ENCODE measurements at places on chromosomes 13 and 19.

DNA sequence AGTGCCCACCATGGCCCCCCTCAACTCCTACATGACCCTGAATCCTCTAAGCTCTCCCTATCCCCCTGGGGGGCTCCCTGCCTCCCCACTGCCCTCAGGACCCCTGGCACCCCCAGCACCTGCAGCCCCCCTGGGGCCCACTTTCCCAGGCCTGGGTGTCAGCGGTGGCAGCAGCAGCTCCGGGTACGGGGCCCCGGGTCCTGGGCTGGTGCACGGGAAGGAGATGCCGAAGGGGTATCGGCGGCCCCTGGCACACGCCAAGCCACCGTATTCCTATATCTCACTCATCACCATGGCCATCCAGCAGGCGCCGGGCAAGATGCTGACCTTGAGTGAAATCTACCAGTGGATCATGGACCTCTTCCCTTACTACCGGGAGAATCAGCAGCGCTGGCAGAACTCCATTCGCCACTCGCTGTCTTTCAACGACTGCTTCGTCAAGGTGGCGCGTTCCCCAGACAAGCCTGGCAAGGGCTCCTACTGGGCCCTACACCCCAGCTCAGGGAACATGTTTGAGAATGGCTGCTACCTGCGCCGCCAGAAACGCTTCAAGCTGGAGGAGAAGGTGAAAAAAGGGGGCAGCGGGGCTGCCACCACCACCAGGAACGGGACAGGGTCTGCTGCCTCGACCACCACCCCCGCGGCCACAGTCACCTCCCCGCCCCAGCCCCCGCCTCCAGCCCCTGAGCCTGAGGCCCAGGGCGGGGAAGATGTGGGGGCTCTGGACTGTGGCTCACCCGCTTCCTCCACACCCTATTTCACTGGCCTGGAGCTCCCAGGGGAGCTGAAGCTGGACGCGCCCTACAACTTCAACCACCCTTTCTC is 8.2 kb downstream of the FOXA3 start:
- no peak for DNase-seq

DNA sequence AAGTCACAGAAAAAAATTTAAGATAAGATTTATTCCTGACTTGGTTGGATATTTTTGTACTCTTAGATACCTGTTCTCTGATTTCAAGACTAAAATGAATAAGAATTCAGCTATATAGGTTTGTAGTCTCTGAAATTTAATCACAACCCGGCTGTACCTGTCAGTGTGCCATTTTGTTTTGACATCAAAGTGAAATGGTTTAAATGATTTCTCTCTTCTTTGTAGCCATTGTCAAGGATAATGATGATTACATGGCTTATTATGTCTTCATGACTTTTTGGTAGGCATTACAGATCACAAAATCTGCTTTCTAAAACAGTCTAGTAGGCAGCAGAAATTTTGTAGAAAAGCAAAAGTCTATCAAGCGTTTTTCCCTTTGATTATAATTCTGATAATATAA is 72.5 kb downstream of the PCDH17 start:
- no peak for DNase-seq

DNA sequence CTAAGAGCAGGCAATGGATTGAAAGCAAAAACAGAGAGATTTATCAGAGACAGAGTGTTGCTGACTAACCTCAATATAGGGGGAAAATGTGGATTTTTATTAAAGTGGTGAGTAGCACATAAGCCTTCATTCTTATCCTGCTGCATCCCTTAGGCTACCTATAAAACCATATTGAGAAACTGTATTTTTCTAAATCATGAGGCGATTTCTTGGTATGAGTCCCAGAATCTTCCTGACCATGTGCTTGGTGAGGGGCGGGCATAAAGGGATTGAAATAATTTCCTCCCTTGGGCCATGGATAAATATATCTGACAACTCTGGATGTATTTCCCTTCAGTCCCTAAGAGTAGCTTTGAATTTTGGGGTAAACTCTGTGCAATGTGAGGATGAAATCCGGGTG is 72.8 kb downstream of the EFNB2 start:
- DNase-seq = no peak

DNA sequence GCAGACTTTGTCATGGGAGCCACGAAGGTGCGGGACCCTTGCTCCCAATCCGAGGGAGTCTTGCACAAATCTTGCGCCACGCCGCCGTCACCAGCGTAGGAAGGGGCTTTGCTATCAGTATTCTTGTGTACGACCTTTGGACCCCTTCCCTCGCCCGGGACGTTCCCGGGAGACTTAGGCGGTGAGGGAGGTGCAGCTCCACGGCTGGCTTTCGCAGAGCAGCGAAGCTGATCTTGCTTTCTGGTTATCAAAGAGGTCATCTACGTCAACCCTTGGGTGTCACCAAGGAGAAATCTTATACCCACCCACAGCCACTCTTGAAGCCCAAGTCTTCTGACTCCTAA is 583 bp downstream of the TECR start:
- no peak for DNase-seq

- DNase-seq = no peak
These were observed 30.1 kb downstream of the EPS15L1 start for GRCh38 chr19:16441661-16442162.

DNA sequence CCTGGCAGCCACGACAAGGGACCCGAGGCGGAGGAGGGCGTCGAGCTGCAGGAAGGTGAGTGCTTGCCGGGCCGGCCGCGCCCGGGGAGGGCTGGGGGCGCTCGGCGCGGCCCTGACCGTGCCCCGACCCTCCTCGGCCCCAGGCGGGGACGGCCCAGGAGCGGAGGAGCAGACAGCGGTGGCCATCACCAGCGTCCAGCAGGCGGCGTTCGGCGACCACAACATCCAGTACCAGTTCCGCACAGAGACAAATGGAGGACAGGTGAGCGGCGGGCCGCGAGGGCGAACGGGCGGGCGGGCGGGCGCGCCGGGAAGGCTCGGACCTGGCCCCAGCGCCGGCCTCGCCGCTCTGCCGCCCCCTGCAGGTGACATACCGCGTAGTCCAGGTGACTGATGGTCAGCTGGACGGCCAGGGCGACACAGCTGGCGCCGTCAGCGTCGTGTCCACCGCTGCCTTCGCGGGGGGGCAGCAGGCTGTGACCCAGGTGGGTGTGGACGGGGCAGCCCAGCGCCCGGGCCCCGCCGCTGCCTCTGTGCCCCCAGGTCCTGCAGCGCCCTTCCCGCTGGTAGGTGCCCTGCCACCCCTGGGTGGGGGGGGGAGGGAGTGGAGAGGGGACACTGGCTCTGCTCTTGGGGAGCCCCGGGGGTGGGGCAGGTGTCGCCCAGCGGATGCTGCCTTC is 816 bp downstream of the USF2 start:
- DNase-seq = no peak

GRCh38 chr13:113425941-113426590 is 27.2 kb downstream of the ADPRHL1 start:
- DNase-seq = no peak

- DNase-seq = no peak
These were observed 14.1 kb upstream of the CEACAM6 start for GRCh38 chr19:41741244-41741554.

- DNase-seq = no peak
These were observed 16.2 kb downstream of the ZNF331 start for GRCh38 chr19:53553865-53554791.

DNA sequence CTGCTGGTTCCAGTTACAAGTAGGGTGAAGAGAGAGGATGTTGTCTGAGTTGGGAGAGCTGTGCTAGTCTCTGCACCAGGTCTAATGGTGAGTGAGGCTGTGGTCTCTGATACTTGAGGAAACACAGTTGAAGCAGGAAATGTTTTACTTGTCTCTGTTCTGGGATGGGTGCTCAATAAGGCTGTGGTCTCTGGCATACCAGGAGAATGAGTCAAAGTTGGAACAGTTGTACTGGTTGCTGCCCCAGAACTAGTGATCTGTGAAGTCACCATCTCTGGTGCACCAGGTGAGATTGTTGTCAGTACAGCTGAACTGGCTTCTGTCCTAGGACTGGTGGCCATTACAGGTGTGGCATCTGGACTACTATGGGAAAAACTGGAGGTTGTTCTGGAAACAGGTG is 74.7 kb downstream of the MUC16 start:
- no peak for DNase-seq

GRCh38 chr19:17005000-17005399 is 21.6 kb downstream of the CPAMD8 start:
- no peak for DNase-seq

- no peak for DNase-seq
These were observed 1.2 kb upstream of the DPY19L3 start for GRCh38 chr19:32404213-32404932.

DNA sequence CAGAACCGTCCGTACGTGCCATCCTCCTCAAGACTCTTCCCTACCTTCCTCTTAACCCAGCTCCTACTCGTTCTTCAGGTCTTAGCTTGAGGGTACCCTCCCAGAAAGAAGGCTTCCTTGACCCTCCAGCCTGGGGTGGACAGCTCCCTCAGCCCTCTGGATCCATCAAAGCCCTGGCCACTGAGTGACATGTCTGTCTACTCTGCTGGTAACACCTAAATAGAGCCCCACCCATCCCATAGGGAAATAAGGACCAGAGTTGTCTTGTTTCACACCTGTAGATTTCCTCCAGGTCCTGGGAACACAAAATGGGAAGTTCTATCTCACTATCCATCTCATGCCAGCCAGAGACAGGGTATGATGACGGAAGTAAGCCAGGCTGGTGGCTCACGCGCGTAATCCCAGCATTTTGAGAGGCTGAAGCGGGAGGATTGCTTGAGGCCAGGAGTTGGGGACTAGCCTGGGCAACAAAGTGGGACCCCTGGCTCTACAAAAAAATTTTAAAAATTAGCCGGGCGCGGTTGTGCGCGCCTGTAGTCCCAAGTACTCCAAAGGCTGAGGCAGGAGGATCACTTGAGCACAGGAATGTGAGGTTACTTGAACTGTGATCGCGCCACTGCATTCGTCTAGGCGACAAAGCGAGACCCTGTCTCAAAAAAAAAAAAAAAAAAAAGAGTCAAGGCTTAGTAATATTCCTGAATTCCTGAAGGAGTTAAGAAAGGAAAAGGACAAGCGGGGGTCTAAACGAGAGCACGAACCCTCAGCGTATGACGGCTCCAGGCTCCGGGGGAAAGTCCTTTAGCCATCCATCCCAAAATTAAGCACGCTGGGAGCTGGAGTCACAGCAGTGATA is 566 bp upstream of the CCDC97 start:
- no peak for DNase-seq

GRCh38 chr13:32141462-32141861 is 109.9 kb downstream of the FRY start:
- no peak for DNase-seq

GRCh38 chr19:29966588-29967249 is 24.7 kb downstream of the URI1 start:
- DNase-seq = no peak

DNA sequence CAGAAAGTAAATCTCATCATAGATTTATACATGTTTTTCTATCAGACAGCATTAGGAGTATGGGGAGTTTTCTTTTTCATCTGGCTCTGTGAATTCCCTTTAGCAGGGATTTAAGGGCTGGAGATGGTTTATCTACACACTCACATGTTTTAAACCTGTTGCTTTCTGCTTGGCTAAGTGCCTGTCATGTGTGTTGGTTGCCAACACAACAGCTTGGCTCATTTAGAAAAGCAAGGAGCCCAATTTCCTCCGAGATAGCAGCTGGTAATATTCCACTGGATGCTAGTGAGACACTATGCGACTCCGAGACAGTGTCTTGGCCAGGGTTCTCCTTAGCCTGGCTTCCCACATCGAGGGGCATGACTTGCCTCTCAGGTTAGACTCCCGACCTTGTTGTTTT is 83.3 kb downstream of the KLF5 start:
- no peak for DNase-seq

DNA sequence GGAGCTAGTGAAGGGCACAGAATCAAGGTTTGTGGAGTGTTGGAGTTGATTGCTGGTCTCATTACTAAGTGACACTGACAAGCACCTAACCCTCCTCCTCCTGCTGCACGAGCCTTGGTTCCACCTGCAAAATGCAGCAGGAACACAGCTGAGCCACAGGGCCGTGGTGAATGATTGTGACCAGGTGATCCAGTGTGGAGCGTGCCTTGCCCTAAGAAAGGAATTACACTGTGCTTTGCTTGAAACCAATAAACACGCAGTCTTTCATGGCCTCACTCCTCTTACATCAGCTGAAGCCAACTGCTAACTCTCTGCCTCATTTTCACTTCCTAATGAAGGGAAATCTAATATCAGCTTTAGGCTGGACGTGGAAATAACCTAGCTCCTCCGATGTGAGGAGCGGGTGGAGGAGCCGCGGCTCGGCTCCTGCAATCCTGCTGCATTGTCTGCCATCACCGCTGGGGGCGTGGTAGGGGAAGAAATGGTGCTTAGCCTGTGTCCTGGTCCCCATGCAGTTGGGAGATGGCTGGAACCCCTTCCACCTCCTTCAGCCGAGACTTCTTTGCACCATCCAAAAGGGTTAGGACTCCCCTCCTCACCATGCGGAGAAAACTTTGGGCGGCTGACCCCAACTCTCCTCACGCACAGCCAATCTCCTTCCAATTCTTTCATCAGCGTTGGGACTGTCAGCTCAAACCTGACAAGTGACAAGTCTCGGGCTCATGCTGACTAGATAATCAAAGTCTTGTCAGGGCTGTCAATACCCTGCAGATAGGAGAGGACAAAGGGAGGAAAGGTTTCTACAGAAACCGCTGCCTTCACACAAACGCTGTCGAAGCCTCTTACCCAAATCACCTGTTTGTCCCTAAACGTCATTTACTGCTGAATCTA is 427.9 kb downstream of the ZNF536 start:
- DNase-seq = no peak

DNA sequence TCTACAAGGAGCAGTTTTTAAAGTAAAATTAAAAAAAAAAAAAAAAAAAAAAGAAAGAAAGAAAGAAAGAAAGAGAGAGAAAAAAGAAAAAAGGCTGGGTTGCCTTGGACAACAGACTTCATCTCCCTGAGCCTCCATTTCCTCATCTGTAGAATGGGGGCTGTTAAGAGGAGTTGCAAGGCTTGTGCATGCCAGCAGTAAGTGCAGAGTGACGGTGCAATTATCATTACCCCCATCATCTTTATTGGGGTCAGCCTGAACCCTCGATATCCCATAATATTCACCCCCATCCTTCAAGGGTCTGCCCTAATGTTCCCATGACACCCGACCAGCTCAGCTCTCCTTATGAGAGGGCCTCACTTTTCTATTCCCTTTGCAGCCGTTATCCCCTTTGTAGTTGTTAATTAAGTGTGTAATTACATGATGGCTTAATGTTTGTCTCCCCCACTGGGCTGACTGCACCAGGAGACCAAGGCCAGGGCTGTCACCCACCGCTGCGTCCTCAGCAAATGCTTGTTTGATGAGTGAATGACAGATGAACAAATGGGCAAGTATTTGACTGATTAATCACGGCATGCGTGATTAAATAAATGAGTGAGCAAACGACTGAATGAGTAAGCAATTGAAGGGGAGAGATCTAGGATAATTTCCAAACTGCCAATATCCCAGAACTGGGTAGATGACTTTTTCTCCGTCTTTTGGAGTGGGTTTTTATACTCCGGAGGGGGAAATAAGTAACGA is 10.1 kb downstream of the FOSB start:
- DNase-seq = no peak

All from cortex of kidney (tissue), 1 donor.